Frontal cortex (tissue), 4 donors: ENCODE measurements at places on chromosomes 3 and 15. TPM values are rescaled to one million over a fixed set of nuclear protein-coding genes. Genes with fewer than 3 reads are reported as not detected.

GOLGA8N gene
- total RNA-seq = 2.4 TPM

LARP6 gene
- total RNA-seq = 16.3 TPM

SERPINI2 gene
- 0.41 TPM for total RNA-seq

KBTBD13 gene
- total RNA-seq = not detected

SMCO1 gene
- not detected for total RNA-seq

RGMA gene
- 6.1 TPM for total RNA-seq

RAB5A gene
- 74.2 TPM for total RNA-seq

DPPA2 gene
- total RNA-seq = not detected

ASB14 gene
- under 0.01 TPM for total RNA-seq

NKIRAS1 gene
- total RNA-seq = 45.7 TPM

MESP2 gene
- total RNA-seq = not detected

C2CD4A gene
- under 0.01 TPM for total RNA-seq

ZWILCH gene
- total RNA-seq = 43.6 TPM

TMEM202 gene
- total RNA-seq = not detected

GOLGA8M gene
- 0.82 TPM for total RNA-seq

HEXA gene
- total RNA-seq = 30.6 TPM

LYZL4 gene
- total RNA-seq = not detected

ENTPD3 gene
- 3.3 TPM for total RNA-seq

COX5A gene
- 46.9 TPM for total RNA-seq

RPL15 gene
- 2,462 TPM for total RNA-seq

VGLL3 gene
- 1.2 TPM for total RNA-seq

NECTIN3 gene
- total RNA-seq = 157 TPM

COL6A5 gene
- under 0.01 TPM for total RNA-seq

PLIN1 gene
- under 0.01 TPM for total RNA-seq

DCUN1D1 gene
- 60.3 TPM for total RNA-seq

ST3GAL6 gene
- 18.3 TPM for total RNA-seq

VILL gene
- total RNA-seq = 9.8 TPM

FBN1 gene
- total RNA-seq = 18.8 TPM

ATP10A gene
- total RNA-seq = 0.82 TPM

GATA2 gene
- 0.41 TPM for total RNA-seq

MED12L gene
- 6.1 TPM for total RNA-seq

SERINC4 gene
- 0.41 TPM for total RNA-seq

ATP8B4 gene
- total RNA-seq = 6.9 TPM

UBAP1L gene
- 2.0 TPM for total RNA-seq

CTDSPL gene
- total RNA-seq = 15.5 TPM

ADPRH gene
- 1.2 TPM for total RNA-seq

GOLGA6L22 gene
- not detected for total RNA-seq

DNAH12 gene
- 0.82 TPM for total RNA-seq

TBC1D23 gene
- 65.2 TPM for total RNA-seq

TGM4 gene
- total RNA-seq = not detected

BOC gene
- 3.3 TPM for total RNA-seq

AQR gene
- 39.1 TPM for total RNA-seq

CYP1A2 gene
- total RNA-seq = not detected

CYP8B1 gene
- not detected for total RNA-seq
